ENCODE measurements at places on chromosomes 12 and 14.

- no peak for DNase-seq
Observed at GRCh38 chr12:56599041-56599440, 31.1 kb downstream of the BAZ2A start.

- DNase-seq, result no peak
Observed at GRCh38 chr14:67425608-67426007, 13.6 kb upstream of the PLEK2 start.

- DNase-seq, result no peak
Observed at GRCh38 chr12:75121036-75121705, 88.5 kb downstream of the KCNC2 start.

DNA sequence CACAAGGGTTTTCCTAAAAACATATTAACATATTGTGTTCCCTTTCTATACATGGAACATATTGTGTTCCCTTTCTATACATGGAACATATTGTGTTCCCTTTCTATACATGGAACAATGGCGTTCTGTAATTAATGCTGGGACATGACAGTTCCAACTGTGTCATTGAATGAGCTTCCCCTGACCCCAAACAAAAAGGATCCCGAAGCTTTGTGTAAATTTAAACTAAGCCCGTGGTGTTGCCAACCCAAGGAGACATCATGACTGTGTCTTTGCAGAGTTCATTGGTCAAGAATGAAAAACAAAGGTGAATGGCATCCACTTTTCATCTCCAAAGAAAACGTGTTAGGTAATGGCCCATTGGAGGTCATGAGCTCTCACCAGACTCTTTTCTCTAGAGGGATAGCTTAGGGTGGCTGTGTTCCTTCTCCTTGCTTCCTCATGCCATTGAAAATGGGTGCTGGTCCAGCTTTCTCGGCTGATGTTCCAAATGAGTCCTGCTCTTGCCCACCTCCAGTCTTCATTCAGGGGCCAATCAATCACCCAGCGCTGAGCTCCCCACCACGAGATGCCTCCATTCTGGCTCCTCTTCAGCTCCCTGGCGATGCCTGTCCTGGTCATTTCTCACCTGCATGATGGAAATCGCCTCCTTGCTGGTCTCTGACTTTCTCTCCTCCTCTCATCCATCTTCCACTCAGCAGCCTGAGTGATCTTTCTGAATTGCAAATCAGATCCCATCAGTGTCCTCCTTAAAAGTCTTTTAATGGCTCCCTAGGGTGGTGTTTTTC lies 156.1 kb downstream of the VRK1 start:
- DNase-seq, result no peak

- DNase-seq, result no peak
Observed at GRCh38 chr12:58069268-58069963, 128.0 kb downstream of the ATP23 start.

- DNase-seq, result no peak
Observed at GRCh38 chr12:27394676-27395075, 51.9 kb upstream of the SMCO2 start.

- no peak for DNase-seq
Observed at GRCh38 chr14:93970965-93971634, 5.3 kb downstream of the ASB2 start.

- no peak for DNase-seq
Observed at GRCh38 chr12:114746297-114747011, 62.5 kb upstream of the TBX3 start.

- no peak for DNase-seq
Observed at GRCh38 chr12:41605545-41606305, 417.6 kb downstream of the PDZRN4 start.

- no peak for DNase-seq
Observed at GRCh38 chr12:1054117-1054870, 63.3 kb downstream of the ERC1 start.

DNA sequence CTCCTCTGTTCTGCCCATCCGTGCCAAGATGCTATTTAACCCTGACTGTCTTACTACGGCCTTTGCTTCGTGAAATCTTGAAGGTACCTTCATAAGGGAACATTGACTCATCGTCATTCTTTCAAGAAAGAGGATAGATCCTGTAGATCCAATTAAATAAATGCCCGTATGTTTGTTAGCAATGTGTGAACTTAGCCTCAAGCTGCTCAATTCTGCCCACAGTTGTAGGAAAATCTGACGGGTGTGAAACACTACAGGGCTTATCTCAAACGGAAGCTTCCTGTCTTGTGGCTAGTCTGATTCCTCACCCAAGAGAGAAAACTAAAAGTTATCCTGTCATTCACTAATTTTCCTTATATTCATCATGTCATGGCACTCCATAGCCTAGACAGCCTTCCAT lies 168.0 kb upstream of the TBX3 start:
- DNase-seq, result no peak

- no peak for DNase-seq
Observed at GRCh38 chr12:121176826-121177529, 33.0 kb upstream of the P2RX4 start.

- DNase-seq, result no peak
Observed at GRCh38 chr14:98174041-98174440, 1098.0 kb downstream of the BCL11B start.
